ENCODE measurements at places on chromosomes 5 and 9.

DNA sequence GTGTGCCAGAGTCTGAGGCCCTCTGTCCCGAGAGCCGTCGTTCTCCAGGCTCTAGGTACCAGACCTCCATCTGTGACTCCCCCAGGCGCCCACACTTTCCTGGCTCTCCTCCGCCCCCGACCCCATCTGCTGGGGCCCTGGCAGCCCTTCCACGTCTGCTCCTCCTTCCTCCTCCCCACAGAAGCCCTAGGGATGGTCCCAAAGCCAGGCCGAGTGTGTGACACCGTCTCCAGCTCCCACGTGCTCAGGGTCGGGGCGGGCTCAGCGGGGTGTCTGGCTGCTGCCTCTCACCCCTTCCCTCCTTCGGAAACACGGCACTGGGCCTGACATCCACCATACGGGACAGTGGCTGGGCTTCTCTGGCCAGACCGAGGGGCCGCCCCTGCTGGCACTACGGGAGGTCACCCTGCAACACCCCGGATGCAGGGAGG lies 20.5 kb upstream of the SLC6A19 start:
- DNase-seq = no peak

DNA sequence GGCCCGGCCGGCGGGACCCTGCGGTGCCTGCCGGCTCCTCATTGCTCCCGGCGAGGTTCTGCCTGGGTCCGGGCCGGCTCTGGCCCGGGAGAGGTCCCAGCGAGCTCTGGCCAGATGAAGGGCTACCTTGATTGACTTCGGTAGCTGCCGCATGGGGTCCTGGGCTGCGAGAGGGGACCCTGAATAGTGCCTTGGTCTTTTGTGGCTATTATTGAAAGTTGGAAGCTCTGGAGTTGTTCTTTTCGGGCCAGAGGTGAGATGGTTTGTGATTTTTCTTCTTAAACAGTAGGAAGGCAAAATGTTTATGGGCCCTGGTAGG lies 635 bp downstream of the NAA35 start:
- DNase-seq = no peak

DNA sequence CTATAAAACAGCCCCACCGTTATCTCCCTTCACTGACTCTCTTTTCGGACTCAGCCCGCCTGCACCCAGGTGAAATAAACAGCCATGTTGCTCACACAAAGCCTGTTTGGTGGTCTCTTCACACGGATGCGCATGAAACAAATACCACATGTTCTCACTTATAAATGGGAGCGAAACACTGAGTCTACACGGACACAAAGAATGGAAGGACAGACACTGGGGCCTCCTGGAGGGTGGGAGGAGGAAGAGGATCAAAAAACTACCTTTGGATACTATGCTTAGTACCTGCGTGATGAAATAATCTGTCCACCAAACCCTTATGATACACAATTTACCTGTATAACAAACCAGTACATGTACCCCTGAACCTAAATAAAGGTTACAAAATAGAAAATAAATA lies 98.6 kb downstream of the ICE1 start:
- DNase-seq = no peak

- no peak for DNase-seq
These were observed 217.0 kb upstream of the TARS1 start for GRCh38 chr5:33223563-33224284.

DNA sequence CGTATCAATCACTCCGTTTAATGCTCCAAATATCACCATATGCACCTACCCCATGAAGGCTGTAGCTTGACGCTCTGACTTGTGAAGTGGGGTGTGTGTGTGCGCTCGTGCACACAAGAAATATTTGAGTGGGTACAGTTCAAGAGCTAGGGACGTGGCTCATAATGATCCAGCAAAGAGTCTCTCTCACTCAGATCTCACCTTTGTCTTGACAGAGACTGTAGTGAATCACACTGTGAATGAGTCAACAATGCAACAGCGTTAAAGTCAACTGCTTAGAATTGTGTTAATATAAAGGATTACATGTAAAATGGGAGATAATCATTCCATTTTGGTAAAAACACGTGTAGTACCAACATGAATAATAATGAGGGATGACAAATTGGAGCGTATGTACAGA lies 119.4 kb downstream of the MED27 start:
- no peak for DNase-seq

DNA sequence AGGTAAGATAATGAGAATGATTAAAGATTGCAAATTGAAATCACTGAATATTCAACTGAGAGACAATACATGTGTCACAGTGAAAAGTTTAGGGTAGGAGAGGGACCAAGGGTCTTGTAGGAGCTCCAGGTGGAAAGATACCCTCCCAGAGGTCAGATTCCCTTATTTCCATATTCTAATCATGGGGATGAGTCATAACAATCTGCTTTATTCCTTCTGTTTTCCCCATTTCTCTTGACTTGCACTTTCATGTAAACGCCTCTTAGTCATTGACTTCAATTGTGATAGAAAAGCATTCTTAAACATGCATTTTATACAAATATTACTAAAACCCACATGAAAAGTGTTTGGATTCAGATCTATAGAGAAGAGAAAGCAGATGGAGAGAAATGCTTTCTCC lies 81.3 kb upstream of the CTSL start:
- DNase-seq = no peak

DNA sequence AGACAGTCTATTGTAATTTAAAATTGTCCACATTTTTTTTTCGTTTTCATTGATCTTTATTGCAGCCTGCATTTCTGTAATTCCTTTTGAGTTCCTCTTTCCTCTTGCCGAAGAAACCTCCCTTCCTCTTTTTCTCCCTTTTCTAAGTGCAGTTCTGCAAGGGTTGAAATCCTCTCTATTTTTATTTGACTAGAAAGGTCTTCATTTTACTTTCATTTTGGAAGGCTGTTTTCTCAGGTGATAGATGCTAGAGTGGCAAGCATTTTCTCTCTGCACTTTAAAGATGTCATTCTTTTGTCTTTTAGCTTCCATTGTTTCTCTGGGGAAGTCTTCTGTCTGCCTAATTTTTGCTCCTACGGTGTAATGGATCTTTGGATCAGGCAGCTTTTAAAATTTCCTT lies 248.5 kb downstream of the SMARCA2 start:
- no peak for DNase-seq

DNA sequence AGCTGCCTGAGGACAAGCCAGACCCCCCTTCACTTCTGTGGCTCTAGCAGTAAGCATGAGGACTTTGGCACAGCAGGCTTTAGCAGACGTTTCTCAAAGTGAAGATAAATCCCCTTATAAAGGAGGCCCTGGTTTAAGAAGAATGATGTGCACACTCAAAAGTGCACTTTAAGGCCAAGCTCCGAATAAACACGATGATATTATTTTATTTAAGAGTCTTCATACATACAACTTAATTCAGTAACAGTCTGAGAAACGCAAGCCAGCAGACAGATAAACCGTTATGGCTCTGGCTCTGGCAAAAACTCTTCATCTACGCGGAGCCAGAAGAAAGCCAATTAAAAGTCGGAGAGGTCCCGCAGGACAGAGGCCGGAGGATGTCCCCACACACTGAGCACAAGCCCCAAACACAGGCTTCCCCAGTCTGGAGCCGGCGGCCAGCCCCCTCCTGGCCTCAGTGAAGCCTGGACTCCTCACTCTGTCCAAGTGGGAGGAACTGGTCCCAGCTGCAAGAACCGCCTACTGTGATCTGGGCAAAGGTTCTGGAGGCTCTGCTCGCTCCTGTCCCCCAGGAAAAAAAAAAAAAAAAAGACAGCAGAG lies 44.6 kb downstream of the ADAMTS2 start:
- no peak for DNase-seq

GRCh38 chr9:136826703-136827582 lies 15.3 kb upstream of the AJM1 start:
- no peak for DNase-seq

GRCh38 chr9:70826562-70826961 lies 294.9 kb downstream of the TRPM3 start:
- no peak for DNase-seq

GRCh38 chr9:114611516-114612271 lies 603 bp downstream of the TMEM268 start:
- DNase-seq = peak; percentile 43

DNA sequence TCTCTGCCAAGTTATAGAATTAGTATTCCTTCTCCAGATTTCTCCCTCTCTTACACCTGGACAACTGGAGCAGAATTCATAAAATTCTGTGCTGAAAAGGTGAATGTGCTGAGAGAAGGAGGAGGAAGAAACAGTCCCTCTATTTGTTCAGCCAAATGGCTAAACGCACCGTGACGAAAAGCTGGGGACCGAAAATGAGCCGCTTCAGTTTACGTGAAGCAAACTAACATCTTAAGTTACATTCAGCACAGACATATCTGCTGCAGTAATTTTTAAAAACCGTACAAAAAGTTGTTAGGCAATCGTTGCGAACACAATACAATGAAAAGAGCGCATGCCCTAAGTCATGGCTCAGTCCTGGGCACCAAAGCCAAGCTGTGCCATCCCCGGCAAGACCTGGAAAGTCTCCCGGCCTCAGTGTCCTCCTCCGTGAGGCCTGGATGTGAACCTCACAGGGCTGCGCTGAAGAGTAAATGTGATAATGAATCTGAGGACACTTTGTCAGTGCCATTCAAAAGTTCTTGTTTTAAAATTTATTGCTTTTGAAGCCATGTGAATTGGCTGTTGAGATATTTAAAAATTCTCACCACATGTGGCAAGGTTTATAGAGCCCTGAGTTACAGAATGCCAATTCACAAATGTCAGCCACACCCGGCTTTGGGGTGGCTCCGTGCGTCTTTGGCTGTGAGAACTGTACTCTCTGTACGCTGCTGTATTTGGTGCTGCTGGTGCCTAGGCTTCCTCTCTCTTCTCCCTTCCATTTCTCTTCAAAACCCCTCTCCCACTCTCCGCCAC lies 46.3 kb downstream of the FAM240B start:
- no peak for DNase-seq

DNA sequence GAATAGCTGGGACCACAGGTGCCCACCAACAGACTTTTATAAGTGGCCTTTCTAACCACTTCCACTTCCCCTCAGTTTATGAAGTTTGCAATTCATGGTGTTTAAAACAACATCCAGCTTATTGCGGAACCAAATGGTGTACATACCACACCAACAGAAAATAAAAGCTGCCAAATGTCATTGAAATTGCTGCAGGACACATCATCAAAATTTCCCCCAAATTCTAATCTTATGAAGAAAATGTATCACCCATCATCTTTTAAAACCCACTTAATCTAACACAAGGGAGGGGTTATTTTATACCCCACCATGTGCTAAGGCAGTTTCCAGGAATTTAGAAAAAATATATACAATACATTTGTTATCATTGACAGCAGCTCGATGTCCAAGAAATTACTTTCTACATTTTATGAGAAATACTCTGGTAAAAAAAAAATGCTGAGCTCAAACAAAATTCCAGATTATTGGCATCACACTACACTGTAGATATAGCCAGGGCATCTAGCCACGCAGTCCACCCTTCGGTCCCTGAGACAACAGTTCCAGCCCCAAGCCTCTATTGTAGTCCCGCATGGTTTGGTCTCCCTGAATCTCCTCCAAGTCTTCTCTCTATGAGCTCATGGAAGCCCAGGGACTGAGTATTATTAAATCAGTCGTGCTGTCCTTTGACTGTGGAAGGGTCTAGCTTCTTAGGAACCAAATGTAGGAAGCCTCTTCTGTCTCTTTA lies 372.8 kb upstream of the SLC30A5 start:
- DNase-seq = no peak

- DNase-seq = no peak
These were observed 215.1 kb upstream of the ZNF608 start for GRCh38 chr5:124961521-124961920.

GRCh38 chr9:72292874-72293607 lies 72.0 kb downstream of the ZFAND5 start:
- DNase-seq = no peak

GRCh38 chr5:32278406-32278805 lies 34.3 kb downstream of the MTMR12 start:
- peak; percentile 60 for DNase-seq

DNA sequence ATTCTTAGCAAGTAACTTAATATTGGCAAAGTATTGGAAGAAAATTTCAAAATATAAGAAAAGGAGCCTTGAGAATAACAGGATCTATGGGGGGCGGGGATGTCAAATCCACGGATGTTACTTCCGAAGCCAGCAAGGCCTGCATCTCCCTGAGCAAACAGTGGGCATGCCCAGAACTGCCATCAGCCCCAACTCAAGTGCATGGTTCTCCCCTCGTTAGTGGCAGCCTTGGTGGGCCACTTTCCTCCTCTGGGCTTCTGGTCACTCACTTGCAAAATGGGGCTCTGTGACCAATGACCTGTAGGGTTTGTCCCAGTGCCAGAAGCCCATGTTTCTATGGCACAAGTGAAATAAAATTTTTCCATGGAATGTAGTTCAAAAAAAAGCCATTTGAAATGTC lies 27.2 kb upstream of the MED10 start:
- DNase-seq = no peak

- no peak for DNase-seq
These were observed 5.5 kb downstream of the SLC9A3 start for GRCh38 chr5:518721-519120.

- no peak for DNase-seq
These were observed 45.7 kb upstream of the IPPK start for GRCh38 chr9:92715488-92716231.

- DNase-seq = no peak
These were observed 39.0 kb downstream of the ESM1 start for GRCh38 chr5:54946306-54946819.

DNA sequence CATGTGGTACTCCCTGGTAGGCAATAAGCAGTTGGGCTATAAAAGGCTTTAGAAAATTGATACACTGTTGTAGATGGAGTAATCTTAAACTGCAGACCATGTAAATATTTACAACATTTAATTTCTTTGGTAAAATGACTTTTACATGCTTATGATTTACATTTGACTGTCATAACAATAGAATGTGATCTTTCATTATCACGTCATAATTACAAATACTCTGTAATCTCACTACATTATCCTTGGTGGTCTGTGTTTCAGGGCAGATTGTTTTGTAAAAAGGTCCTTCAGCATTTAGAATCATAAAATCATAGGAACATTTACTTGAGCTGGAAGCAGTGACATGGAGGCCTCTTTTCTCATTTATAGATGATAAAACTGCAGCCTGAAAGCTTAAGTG lies 73.3 kb upstream of the PRRC1 start:
- DNase-seq = no peak

DNA sequence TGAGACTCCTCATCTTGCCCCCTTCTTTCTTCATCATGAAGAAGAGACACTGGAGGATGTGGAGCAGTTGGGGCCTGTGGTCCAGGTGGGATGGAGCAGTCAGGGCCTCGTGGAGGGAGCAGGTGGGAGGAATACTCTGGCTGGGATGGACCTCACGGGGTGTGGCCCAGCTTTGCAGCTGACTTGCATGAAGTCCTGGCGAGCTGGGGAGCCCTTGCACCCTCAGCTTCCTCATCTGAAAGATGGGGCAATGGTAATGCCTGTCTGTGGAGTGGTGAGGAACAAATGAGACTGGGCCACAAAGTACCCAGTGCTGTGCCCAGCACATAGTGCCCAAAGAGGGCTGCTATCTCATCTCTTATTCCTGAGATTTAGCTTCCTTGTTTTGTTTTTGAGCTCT lies 91.5 kb downstream of the DAB2IP start:
- DNase-seq = no peak

DNA sequence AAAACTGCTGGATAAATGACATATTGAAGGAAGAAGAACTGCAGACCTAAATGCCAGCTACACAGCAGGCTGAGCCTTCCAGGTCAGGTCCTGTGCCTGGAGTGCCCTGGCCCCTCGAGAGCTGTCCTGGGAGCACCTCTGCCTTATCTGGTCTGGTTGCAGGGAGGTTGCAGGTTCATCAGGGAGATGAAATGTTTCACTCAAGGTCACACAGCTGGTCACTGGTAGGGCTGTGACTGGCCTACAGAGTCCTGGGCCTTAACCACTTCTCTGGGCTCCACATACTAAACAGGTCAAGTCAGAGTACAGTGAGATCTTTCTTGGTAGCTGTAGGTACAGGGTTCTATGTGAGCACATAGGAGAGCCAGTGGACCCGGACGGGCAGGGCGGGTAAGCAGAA lies 16.7 kb downstream of the GALNT10 start:
- DNase-seq = no peak

Measured in activated CD4-positive, alpha-beta T cell treated with anti-CD3 and anti-CD28 coated beads, Interleukin-2, amount 50 U/mL, for 16 hours (primary cell).